ENCODE measurements at places on chromosomes 4 and X.

- DNase-seq: no peak
Measured at GRCh38 chr4:83408908-83409307, 46.7 kb downstream of the HELQ start.

- no peak for DNase-seq
Measured at GRCh38 chr4:100240008-100240407, 49.7 kb upstream of the DDIT4L start.

DNA sequence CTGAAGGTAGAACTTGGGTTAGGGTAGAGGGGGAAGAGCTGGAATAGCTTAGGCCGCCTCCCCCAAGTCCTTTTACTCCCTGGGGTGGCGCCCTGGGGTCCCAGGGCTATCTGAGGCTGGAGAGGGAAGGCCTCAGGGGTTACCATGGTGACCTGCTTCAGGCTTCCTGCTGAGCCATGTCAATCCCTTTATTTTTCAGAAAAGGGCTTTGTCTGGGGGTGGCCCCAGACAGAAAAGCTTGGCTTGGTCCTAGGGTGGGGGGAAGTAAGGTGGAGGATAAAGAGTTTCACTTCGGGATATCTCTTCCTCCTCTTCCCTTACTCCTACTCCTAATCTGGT is 6.3 kb downstream of the EFNB1 start:
- DNase-seq: no peak

DNA sequence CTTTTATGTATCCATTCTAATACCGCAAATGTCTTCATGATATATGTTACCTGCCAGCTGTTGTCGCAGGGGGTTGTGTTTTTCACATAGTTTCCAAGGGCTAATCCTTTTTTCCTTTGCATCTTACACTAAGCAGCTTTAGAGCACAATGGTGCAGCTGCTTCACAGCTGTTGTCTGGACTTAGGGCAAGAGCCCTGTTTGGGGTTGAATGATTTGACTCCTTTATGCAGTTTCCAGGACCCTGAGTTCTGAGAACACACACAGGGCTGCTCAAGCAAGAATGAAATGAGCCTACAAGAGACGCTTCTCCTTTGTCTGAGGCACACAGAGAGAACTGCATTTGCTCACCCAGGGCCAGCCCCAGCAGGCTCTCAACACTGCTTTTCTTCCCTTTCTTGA is 20.2 kb downstream of the CCNG2 start:
- no peak for DNase-seq

GRCh38 chrX:63739885-63740284 is 45.1 kb downstream of the ARHGEF9 start:
- no peak for DNase-seq

DNA sequence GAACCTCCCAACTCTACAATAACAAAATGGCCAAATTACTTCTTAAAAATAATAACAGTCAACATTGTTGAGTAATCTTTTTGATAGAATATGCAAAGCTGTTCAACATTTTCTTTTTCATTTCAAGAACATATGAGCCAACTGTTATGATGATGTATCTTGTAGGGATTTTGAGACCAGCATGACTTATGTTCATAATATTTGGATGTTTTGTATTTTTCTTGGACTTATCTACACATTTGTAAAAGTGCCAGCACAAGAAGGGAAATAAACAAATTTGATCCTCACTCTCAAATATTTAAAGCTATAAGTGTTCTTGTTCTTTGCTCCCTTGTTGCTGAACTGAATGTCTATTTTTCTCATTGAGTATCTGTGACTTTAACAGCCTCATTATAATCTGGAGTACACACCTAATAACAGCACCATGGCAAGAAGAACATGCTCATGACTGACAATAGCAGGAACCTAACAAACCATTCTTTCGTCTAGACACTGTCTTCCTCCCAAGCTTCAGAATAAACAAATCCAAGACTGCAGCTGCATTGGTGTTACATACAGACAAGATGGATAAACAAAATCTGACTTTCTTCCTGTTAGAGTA is 1049.7 kb downstream of the FAT4 start:
- no peak for DNase-seq

DNA sequence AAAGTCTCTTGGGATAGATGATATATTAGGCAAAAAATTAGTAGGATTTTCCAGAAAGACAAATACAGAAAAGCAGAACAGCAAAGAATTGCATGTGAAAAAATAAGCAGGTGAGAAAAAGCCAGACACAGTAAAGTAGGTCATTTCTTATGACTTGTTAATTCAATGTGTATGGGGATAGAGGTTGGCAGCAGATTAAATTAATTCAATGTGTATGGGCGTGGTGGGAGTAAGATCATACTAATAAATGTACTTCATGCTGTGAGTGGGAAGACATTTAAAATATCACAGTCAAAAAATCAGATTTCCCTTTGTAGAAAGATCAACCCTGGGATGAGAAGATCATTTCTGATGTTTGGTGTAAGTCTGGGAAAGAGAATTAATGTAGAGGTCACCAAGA is 1146.4 kb upstream of the INTU start:
- no peak for DNase-seq

DNA sequence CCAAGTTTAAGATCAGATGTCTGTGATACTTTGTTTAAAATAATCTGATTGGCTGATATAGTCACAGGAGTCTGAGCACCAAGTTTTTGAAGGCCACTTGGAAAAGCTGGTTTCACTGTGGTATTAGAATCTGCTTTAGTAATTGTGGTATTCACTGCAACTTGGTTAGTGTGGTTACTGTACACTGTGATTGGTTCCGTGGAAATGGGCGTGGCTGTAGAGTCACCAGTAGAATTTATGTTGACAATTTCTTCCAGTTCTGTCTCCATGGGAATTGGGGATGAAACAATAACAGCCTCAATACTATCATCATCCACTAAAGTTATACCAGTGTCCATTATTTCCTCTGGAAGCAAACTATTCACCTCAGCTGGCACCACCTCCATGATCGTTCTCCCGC is 26.2 kb downstream of the LIN54 start:
- no peak for DNase-seq

DNA sequence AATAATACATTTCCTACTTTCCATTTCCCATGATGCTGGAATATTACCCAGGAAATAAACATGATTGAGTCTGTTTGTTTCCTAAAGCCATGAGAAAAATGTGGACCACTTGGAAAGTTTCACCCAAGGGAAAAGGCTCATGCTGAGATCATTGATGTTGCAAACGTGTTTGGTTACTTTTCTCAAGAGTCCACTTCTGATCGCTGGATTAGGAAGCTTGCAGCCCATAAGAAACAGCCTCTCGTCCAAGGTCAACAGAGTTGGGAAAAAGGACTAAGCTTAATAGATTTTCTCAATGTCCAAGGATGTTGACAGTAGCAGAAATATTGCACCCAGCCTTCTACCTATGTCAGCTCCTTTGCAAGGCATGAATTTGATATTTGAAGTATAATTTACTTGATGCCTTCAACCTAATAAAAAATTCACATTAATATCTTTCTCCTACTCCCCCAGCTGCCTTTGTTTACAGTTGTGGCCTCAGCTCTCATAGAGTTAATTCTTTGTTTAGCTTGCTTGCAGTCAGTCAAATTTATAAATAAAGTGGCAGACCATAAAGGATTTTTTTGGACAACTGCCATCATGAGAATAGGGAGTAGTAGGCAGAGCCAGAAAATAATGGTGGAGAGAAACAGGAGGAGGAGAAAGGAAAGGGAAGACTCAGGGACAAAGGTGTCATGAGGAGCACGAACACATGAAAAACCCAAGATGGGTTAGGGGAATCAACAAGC is 65.6 kb upstream of the BLTP1 start:
- no peak for DNase-seq
